ENCODE measurements at places on chromosomes 1 and 21.
A peak's percentile ranks its signal among the peaks of the same experiment; 100 is the strongest.

DNA sequence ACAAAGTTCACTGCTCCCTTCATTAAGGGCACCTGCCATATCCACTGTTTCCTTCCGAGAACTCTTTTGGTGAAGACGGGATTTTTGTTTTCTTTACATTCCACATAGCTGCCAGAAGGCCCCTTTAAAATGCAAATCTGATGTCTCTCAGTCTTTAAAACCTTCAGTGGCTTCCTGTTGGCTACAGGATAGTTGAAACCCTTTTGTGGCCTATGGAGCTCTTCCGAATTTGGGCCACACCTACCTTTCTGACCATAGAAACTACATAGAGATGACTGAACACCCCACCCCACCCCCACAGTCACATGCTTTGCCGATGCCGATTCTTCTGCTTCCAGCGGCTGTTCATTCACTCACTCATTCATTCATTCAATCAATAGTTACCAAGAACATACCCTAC lies 502.6 kb downstream of the KIF26B start:
- no peak for DNase-seq

DNA sequence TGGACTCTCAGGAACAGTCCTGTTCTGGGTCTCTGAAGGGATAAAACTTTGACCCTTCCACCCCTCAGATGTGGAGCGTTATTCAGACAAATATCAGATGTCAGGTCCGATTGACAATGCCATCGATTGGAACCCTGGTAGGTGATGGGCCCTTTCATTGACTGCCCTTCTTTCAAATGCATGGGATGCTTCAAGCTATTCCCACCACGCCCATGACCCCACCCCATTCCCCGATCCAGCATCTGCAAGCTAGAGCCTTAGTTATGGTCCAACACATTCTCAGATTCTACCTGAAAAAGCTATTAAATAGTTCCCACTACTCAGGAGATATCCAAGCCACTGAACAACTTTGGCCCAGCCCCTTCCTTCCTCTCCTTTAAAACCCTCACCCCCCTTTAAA lies 12.5 kb downstream of the POLR3GL start:
- DNase-seq: no peak

- DNase-seq: no peak
Measured at GRCh38 chr1:9442278-9442846, 96.9 kb upstream of the SLC25A33 start.

DNA sequence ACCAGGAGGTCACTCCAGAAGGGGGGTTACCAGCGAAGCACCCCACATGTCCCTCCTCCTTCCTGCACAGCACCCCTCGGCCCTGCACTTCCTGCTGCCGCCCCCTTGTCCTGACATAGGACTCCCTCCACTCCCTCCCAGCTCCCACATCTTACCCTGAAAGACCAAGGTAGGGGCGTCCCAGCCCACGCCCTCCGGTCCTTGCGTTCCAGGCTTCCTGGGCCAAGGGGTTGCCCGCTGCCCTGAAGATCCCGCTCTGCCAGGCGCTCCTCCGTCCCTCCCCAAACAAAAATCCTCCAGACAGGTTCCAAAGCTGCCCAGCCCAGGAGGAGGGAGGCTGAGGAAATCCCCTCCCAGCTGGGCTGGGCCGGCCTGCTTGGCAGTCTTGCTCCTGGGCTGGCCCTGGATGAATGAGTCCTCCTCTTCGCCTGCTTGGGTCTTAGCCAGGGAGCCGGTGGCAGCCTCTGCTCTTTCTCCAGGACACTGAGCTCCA lies at the start of gene RHBDL2:
Gene RHBDL2 (minus strand): TSS at position 304 of the 493 bp plus-strand sequence. CDS start 22,618 bp downstream, outside the sequence.
- no peak for DNase-seq

DNA sequence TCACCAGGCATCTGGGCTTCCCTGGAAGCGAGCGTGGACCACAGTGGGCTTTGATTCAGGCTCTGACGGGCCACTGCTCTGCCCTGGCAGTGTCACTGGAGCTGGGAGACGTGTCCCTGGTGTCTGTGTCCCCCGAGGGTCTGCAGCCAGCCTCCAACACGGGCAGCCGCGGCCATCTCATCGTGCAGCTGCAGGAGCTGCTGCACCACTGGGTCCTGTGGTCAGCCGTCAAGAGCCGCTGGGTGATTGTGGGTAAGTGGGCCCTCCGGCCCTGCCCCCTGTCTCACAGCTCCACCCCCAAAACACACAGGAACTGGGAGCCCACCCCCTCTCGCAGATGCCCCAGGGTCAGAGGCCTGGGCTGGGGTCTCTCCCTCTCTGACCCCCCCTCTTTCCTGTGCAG lies 40.7 kb downstream of the DISP3 start:
- DNase-seq: no peak

DNA sequence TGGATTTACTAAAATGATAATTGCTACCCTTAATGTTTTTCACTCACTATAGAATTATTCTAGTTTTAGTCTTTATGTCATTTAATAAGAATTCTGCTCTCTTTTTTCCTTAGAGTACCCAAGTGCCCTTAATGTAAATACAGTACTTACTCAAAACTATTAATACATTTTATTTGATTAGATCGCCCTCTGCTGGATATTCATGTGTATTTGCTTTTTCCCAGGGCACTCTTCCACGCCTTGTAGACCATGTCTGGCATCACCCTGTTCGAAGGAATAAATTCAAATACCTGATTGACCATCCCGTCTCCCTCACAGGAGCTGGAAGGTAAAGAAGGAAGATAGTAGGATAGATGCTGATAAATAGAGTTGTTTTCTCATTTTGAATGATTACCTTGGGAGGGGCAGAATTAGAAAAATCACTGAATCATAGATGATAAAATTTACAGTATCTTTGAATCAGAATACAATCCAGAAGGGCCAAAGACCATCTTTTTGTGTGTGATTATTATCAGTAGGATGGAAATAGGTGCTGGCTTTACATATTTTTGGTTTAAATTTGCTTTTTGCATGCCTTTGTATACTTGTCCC lies 4.1 kb downstream of the AXDND1 start:
- DNase-seq: peak; percentile 8

GRCh38 chr1:78721136-78721535 lies 71.5 kb downstream of the IFI44 start:
- DNase-seq: no peak

GRCh38 chr1:27111626-27112573 lies 43.0 kb downstream of the SLC9A1 start:
- peak; percentile 71 for DNase-seq

- no peak for DNase-seq
Measured at GRCh38 chr1:22789356-22789994, 78.8 kb downstream of the EPHB2 start.
